ENCODE measurements at places on chromosomes 5 and 9.

- no peak for DNase-seq
Measured at GRCh38 chr5:76673125-76673524, 42.8 kb upstream of the F2R start.

DNA sequence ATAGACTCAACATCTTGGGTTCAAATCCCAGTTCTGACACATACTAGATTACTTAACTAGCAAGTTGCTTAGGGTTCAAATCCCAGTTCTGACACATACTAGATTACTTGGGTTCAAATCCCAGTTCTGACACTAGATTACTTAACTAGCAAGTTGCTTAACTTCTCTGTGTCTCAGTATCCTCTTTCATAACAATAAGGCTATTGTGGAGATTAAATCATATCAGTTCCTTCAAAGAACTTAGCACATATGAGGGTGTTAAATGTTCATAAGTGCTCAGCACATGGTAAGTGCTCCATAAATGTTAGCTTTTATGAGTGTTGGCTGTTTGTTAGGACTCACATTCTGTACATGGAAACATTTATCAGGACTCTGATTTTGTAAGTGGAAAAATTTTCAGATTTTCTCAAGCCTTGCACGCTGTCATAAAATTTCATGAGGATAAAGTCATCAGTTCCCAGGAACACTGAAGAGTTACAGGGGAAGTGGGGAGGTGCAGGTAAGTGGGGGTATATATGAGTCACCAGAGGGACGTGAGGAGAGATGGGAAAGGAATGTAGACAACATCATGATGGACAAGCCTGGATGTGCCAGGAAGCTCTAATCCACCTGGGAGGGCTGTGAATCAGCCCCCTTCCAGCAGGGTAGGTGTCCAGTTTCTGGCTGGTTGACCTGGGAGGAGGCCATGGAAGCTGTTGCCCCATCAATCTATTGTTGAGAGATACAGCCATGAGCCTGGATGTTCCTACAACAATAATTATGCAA, 532.2 kb upstream of the WWC1 start:
- DNase-seq, result no peak

- no peak for DNase-seq
Measured at GRCh38 chr5:29518176-29518575, 1675.3 kb upstream of the CDH6 start.

DNA sequence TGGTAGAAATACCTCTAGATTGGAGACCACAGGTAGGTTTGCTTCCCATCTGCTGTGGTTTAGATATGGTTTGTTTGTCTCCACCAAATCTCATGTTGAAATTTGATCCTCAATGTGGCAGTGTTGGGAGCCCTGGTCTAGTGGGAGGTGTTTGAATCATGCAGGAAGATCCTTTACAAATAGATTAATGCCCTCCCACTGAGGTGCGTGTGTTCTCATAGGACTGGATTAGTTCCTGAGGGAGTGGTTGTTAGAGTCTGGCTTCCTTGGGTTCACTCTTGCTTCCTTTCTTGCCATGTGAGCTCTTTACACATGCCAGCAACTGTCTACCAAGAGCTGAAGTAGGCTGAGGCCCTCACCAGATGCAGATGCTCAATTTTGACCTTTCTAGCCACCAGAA, 391.1 kb upstream of the GRIA1 start:
- no peak for DNase-seq

DNA sequence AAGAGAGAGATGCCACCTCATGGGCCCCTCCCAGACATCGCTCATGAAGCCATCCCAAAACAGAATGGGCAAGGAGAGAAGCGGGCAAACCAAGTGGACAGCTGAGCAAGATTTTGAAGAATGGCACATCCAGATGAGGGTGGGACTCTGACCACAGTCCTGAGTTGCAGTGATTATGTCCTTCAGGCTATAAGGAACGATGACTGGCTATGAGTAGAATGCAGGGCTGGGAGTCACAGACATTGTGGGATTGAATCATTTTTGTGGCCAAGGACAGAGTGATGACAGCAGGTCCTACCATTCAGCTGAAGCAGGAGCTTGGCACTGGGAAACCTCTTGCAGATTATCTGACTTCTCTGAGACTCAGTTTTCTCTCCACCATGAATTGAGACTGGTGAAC, 245.7 kb upstream of the SLC30A5 start:
- no peak for DNase-seq

DNA sequence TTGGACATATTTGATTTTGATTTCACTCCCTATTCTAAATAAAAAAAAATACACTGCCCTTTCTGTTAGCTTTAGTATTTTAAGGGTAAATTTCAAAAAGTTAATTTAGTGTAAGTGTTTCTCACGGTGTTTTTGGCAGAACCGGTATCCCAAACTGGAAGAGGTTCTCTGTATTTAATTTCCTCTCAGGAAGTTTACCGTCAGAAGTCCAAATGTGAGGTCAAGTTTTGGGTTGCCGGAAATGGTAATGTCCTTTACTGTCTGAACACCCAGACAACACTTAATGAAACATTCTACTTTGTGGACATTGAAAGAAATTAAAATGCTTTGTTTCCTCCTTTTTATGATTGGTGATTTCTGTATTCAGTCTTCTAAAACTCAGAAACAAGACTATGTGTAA, 148.7 kb upstream of the CDKN2B start:
- DNase-seq, result no peak

DNA sequence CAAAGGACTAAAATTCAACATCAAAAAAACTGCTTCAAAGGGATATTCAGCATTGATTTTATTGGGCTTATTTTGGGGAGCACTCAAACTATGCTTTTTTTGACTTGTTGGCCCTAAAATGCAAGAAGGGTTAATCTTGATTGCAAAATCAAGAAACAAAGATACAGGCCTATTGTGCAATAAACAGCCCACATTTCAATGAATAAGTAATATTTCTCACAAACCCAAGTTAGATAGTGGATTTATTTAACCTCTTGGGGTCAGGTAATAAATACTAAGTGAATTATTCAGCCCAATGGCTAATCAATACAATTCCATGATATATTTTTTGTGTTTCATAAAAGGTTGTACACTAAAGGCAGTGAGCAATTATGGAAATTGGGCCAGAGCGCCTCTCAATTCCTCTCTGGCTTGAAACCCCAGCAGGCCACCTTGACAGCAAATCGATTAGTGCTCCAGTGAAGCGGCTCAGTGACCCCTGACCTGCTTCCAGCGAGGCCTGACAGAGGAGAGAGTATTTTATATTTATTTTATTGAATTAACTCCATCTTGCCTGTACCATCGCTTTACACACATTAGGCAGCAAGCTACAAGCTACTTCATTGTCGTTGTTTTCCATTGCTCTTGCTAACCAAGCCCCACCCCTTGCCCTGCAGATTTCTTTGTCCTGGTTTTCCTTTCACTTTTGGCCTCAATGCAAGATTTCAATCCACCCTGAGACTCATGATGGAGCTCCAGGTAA, 65.5 kb downstream of the EBF1 start:
- DNase-seq, result no peak

DNA sequence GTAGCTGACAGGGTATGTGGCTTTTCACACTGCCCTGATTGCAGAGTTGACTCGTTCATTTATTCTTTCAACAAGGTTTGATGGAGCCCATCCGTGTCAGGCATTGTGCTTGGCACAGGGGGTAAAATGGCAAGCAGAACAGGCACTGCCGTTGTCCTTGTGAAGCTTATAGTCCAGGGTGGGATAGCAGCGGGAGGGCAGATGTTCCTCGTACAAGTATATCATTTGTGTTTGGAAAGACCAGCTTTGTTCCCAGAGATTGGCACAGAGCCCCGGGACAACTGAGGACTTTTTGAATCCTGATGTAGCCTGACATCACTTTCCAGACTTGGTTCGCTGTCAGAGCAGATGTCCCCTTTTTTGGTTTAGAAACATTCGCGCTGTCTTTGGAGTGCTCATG, 50.9 kb downstream of the MVB12B start:
- DNase-seq, result no peak

DNA sequence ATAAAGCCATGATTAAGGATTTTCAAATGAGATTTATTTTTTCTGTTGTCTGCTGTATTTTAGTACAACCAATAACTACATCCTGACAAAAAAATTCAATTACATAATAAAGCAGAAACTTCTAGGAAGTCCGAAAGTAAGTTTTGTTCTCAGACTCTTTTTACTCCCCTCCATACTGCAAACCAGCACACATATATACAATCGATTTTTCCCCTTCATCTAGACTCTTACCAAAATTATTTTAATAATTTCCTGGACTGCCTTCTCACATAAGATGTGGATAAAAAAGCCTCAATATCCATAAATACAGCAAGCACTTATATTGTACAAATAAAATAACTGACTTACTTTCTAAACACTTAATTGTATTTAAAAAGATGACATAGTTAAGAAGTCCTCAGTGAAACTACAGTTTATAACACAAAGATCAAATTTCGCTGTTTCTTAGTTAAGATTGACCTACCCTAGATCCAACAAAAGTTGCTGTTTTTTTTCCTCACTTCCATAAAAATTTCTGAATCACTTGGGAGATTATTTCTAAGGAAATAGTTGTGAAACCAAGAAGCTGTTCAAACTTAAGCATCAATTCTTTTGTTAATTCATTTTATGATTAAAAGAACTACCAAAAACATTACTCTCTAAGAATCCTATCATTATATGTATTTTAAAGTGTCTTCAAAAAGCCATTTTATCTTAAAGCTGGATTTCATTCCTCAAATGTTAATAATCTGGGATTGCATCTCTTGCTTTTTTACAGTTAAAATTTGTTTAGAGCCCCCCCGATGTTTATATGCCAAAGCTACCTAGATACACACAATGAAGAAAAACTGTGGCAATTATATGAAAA, 74.7 kb upstream of the IFNE start:
- DNase-seq, result no peak

GRCh38 chr9:136140966-136141365, 22.3 kb upstream of the TMEM250 start:
- no peak for DNase-seq

DNA sequence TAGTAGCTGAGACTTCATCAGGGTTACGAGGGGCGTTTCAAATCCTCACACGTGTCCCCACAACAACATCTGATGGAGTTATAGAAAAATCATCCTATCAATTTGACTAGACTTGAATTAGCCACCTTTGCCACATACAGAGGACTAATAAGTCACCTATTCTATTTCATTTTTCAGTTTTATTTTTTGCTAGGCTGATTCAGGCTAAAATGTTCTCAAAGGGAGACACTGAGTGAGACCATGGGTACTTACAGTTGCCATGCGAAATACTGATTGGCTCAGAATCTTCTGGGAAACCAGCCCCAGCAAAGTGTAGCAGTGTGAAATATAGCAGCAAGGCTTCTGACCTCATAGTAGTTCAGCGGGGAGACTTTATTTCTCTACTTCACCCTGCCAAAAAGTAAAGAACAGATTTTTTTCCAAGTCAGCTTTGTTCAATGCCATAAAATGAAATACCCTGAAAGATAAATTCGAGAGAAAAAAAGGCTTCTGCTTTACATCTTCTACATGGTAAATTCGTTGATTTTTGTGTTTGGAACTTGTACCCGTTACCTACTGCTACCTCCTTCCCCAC, 69.9 kb downstream of the SEMA6A start:
- DNase-seq, result no peak

- DNase-seq, result no peak
Measured at GRCh38 chr5:57662991-57663390, 180.4 kb upstream of the ACTBL2 start.

GRCh38 chr9:15278091-15278687, 28.8 kb downstream of the TTC39B start:
- DNase-seq, result no peak

DNA sequence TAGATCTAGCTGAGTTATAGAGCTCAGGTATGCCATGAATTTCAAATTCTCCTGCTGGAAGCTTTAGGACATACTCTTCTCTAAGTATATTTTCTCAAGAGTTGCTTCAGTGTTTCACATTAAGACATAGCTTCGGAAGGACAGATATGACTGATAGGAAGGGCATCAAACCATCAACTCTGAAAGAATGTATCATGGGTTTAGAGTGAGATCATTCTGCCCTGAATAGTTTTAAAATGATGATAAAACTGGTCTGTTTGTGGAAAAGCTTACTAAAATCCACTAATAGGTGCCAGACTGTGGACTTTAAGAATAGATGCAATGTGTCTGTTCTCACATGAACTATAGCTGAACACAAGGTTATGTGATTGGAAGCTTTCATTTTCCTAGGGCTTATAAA, 8.4 kb downstream of the SPEF2 start:
- DNase-seq, result no peak

- DNase-seq, result no peak
Measured at GRCh38 chr5:9348401-9348996, 197.4 kb downstream of the SEMA5A start.

DNA sequence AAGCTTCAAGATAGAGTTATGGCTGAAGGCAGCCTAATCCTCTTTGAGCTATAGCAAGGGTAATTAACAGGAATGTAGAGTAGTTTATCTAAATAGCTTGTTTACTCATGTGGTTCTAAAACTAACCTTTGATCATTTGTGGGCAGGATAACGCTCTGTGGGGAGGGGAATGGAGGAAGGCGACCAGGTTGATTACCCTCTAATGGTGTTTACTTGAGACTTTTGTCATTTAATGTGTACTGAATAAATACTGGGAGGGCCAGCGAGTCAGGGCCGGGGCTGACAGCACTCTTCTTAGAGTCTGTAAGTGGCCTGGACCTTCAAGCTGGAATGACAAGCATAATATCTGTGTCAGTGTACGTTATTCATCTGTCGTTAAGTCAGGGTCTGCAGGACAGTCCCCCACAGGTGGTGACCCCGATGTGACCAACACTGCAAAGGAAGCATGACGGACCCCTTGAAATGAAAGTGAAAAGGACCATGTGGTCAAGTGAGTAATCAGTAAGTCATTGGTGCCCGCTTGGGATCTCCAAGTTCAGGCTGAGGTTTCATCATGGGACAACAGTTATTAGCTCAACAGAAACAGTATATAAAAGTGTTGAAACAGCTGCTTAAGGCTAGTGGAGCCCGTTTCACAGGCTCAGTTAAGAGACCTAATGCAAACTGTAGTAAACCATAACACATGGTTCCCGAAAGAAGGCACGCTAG, 162.6 kb downstream of the CPLANE1 start:
- no peak for DNase-seq

DNA sequence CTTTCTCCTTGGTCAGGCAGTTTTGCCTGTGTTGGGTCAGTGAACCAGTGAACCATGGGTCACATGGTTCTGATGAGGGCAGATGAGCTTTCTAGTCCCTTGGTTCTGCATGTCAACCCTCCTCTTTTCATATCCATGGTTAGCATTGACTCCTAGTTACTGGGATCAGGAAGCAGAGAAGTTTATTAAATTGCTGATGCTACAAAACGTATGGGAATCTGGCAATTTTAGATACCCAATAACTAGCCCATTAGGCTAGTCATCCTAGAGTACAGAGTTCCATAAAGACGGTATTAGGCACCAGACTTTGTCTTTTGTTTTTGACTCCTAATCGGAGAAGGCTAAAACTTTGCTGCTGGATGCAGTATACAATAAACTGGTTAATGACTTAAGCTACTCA, 273.1 kb downstream of the ATPSCKMT start:
- DNase-seq, result no peak

GRCh38 chr9:5185220-5185840, at the start of gene INSL6:
INSL6 (minus strand) TSS chr9:5185639; CDS start chr9:5185602, 37 bp downstream.
- DNase-seq, result no peak

DNA sequence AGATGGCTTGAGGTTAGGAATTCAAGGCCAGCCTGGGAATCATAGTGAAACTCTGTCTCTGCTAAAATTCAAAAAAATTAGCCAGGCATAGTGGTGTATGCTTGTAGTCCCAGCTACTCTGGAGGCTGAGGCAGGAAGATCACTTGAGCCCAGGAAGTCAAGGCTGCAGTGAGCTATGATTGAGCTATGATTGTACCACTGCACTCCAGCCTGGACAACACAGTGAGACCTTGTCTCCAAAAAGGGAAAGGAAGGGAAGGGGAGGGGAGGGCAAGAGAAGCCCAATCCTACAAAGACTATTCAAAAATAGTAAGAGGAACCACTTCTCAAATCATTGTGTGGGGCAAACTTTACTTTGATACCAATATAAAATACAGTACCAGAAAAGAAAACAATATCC, 11.2 kb downstream of the SEMA4D start:
- no peak for DNase-seq
